NT2/D1 (cell line): ENCODE measurements at places on chromosomes 2 and 18.

DNA sequence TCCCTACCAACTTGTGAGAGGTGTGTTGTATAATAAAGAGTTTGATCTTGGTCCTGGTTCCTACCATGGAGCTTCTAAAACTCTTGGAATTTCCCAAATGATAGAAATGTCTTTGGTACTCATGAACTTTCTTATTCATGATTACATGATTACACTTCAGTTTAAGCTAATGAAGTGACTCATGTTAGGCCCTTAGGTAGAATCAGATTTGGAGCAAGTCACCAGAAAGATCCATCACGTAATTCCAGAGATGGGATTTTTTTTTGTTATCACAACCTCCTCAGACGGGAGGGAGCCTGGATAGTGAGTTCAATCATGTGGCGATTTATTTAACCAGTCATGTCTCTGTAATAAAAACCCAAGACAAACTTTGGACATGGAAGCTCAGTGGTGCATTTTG is 1287.6 kb upstream of the ZEB2 start:
- no peak for DNase-seq

DNA sequence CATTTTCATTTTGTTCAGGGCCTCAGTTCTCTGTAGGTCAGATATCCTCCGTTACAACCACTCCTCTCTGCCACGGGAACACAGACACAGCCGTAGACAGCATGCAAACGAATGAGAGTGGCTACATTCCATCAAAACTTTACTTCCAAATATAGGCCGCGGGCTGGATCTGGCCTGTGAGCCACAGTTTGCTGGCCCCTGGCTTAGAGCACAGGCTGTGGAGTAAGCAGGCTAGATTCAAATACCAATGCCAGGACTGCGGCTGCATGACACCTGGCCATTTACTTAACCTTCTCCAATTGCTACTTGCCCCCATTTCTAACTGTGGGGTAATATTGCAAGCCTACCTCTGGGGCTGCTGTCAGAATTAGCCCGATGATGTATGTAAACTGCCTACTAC is 325.8 kb upstream of the POU3F3 start:
- no peak for DNase-seq

GRCh38 chr2:241289597-241289996 is 25.9 kb downstream of the HDLBP start:
- DNase-seq, result no peak

- DNase-seq, result no peak
These were observed 108.5 kb upstream of the COL3A1 start for GRCh38 chr2:188865681-188866080.

DNA sequence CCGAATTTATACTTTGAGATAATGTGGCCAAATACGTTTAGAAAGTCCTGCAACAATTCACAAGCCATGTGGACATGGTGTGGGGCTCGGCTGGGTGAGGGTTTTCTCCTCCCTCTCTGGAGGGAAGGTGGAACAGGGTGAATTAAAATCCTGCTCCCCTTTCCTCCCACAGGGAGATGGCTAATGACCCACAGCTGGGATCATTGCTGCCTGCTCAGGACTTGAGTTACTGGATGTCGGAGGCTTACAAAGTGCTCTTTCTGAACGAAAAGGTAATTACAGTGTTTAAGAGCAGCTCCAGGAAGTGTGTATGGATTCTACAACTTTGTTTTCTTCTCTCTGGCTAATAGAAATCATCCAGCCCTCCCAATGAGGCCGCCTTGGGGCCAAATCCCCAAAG is 97.9 kb upstream of the ALKAL2 start:
- no peak for DNase-seq
